ENCODE measurements at places on chromosomes 12 and 14. TPM values are rescaled to one million over a fixed set of nuclear protein-coding genes. Genes with fewer than 3 reads are reported as not detected.

DNA sequence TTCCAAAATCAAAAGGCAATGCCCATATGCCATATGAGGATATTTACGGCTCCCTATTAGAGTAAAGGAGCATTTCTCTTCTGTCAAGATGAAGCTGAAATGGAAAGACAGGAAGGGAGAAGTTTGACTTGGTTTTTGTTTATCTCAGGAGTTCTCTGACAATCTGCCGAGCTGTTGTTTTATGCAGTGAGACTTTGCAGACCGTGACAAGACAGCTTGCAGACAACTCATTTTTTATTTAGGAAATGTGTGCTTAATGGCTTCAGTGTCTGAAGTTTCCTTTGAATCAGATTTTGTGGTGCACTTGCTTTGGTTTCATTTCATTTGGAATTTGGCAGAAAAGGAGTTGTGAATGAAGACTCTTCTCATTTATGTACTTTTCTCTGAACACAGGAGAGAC is 145.4 kb downstream of the C12orf50 start:
- no peak for DNase-seq

- no peak for DNase-seq
Measured at GRCh38 chr14:72024043-72024407, 91.8 kb downstream of the RGS6 start.

The KRT74 gene
- not detected for total RNA-seq

DNA sequence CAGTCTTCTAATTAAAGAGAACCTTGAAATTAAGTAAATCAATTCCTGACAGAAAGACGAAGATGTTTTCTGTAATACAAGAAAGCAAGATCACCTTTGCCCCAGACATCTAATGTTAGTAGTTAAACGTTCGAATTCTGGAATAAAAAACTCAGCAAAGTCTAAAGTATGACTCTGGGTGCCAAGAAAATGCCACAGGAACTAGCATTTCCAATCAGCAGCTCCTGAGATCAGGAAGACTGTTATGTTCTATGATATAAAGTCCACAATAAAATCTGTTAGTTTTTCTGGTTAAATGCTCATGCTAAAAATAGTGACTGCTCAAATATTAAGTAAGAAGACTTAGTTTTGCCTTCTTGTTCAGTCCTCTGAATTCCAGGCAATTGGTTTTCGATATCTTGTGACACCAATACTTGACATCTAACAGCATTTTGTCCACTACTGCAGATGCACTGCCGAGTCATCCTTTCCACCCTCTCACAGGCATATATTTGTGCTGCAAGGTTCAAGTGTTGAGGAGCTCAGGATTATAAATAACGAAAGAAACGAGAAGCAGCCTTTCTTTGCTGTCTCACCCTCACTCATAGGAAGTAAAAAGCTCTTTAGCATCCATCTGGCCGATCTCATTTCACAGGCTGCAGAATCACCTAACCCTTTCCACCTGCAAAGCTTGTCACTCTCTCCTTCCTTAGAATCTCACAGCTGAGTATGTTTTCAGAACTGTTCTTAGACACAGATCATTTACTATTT is 32.0 kb downstream of the SSH1 start:
- no peak for DNase-seq

The OVCH1 gene
- not detected for total RNA-seq

DNA sequence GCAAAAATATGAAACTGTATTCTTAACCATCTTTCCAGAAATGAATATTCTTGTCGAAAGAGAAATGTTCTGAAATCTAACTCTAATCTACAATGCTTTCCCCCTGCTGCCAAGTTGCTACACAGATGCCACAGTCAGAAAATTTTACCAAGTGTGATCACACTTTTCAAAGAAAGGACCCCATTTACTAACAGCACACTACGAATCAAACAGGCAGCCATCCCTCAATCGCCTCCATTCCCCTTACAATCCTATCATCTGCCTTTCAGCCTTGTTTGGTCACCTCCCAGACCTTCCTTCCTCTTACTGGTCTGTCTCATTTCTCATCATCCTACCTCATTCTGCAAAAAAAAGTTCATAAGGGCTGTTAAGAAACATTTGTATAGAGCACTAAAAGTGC is 190.1 kb downstream of the MED13L start:
- DNase-seq = no peak

The TMEM121 gene
- total RNA-seq = 3.1 TPM

GRCh38 chr12:103028881-103029639 is 71.6 kb downstream of the ASCL1 start:
- no peak for DNase-seq

DNA sequence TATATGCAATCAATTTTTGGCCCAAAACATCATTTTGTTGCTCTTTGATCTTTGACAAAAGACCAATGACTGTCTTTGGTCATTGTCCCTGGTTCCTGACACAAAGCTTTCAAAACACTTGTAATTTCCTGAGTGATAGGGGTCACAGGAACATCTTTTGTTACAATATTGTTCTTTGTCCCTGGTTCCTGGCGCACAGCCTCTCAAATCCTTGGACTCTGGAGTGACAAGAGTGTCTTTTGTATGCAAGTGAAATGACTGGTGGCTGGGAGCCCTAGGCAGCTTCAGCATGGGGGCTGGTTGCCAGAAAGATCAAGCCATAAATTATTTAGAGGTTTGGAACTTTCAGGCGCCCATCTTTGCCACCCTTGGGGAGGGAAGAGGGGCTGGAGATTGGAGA is 53.9 kb downstream of the DNAH10 start:
- DNase-seq = no peak

The ARHGAP9 gene
- total RNA-seq = 4.1 TPM

GRCh38 chr12:662566-663292 is 516 bp downstream of the NINJ2 start:
- DNase-seq = no peak

DNA sequence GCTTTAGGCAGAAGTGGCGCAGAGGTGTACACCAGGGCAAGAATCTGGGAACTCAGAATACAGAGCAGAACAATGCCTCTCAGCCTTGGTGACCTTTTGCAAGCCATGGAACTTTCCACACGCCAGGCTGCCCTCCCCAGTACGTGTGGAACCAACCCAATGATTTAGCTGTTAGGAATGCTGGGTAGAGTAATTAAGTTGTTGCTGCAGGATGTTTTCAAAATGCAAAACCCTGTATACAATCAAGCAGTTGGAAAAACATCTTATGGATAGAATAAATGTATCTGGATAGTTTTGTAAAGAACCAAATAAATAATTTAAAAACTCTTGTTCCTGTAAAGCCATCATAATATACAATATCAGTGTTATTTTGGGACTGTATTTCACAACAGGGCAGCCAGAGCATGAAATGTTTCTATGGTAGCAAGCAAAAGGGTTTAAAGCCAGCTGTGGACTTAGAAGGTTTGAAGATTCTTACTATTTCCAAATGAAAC is 19.4 kb downstream of the PPP1R36 start:
- peak; percentile 70 for DNase-seq

GRCh38 chr14:54301359-54301758 is 95.4 kb upstream of the CDKN3 start:
- DNase-seq = no peak

DNA sequence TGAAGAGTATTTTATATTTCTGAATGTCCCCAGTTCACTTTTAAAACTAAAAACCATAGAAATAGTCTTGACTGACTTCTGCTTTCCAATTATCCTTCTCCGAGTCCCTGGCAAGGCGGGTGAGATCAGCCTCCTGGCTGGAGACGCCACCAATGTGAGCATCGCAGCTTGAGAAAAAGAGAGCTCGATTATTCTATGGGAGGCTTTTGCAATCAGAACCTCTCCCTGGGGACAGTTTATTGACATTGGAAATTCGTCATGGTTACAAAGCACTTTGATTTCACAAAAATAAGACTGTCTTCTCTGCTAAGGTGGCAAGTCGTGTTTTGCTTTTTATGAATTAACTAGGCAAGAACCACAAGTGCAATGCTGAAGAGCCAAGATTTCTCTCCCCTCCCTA is 23.6 kb upstream of the GPHB5 start:
- no peak for DNase-seq

The LRRC10 gene
- total RNA-seq = 40.5 TPM

GRCh38 chr14:105453847-105454246 is 20.8 kb upstream of the CRIP2 start:
- no peak for DNase-seq

GRCh38 chr12:90075685-90076084 is 367.0 kb upstream of the ATP2B1 start:
- DNase-seq = no peak

The RDH5 gene
- total RNA-seq = 10.1 TPM

The FRMD6 gene
- 7.4 TPM for total RNA-seq

DNA sequence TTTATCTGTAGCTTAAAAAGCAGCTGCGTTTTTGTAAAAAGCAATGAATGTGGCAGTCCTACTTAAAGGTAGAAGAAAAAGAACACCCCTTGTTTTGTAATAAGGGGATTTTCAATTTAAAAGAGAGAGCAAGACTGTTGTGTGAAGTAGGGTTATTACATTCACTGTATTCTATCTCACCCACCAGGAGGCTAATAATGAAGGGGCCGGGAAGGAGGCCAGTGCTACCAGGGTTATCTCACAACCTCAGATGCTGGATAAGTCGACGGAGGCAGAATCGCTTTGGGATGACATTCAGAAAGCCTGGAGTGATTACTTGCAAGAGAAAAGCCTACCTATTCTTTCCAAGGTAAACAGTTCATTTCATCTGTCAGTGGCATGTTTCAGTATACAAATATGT is 97.7 kb downstream of the RMST start:
- DNase-seq = no peak

- DNase-seq = no peak
Measured at GRCh38 chr12:91902860-91903683, 242.6 kb downstream of the BTG1 start.

GRCh38 chr12:69616025-69616424 is 5.3 kb upstream of the LRRC10 start:
- no peak for DNase-seq

DNA sequence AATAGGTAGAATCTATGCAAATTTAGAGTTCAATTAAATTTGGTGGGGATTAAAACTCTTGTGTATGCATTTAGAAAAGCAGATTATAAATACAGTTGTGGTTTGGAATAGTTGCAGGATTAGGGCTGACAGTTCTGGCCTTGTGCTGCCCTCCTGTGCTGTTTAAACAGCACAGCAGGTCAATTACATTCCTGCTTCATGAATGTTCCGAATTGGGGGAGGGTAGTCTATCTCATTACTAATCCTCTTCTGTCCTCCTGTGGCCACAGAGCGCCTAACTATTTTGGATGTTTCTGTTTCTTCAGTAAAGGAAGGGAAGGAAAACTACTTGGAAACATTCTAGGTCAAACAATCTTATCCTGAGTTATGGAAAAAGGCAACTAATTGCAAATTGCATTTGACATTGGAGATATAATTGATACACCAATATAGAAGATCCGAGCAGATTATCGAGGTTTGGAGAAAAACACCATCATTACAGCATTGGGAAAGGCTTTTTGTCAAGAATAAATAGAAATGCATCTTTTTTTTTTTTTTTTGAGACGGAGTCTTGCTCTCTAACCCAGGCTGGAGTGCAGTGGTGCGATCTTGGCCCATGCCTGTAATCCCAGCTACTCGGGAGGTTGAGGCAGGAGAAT is 8.7 kb upstream of the GPR19 start:
- DNase-seq = no peak

The EPS8 gene
- total RNA-seq = 17.5 TPM

The FAM222A gene
- total RNA-seq = 25.0 TPM

- DNase-seq = no peak
Measured at GRCh38 chr12:106481246-106481645, 101.6 kb upstream of the RFX4 start.

DNA sequence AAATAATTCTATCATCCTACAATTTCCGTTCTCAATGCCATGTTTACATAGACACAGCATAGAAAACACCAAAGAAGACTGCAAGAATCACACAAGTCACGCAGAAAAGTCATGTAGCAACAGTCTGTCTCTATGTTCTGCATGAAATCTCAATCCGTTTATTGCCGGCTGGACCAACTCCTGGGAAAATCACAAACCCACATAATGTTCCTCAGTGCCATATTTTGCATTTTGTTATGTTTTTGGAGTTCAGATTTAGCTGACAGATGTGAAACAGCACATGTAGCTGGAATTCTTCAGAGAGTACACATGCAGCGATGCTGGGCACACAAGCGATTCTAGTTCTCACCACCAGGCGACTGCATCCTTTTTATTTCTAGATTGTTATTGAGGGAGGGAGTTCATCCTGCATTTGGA is 193.1 kb downstream of the APAF1 start:
- no peak for DNase-seq

The TAS2R8 gene
- not detected for total RNA-seq

The CIROP gene
- total RNA-seq = not detected

The CLECL1 gene
- total RNA-seq = not detected

The ESRRB gene
- 2.2 TPM for total RNA-seq

- no peak for DNase-seq
Measured at GRCh38 chr12:102480406-102480805, at the start of gene IGF1. Gene IGF1 (minus strand): TSS chr12:102480563. CDS start chr12:102480381, 182 bp downstream.

DNA sequence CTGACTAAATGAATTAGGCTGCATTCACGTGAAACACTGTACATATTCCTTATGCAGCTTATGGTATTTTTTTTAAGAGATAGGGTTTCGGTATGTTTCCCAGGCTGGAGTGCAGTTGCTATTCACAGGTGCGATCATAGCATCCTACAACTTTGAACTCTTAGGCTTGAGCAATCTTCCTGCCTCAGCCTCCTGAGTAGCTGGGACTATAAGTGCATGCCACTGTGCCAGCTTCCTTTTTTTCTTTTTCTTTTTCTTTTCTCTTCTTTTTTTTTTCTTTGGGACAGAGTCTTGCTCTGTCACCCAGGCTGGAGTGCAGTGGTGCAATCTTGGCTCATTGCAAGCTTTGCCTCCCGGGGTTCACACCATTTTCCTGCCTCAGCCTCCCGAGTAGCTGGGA is 35.8 kb upstream of the SPPL3 start:
- DNase-seq = no peak

DNA sequence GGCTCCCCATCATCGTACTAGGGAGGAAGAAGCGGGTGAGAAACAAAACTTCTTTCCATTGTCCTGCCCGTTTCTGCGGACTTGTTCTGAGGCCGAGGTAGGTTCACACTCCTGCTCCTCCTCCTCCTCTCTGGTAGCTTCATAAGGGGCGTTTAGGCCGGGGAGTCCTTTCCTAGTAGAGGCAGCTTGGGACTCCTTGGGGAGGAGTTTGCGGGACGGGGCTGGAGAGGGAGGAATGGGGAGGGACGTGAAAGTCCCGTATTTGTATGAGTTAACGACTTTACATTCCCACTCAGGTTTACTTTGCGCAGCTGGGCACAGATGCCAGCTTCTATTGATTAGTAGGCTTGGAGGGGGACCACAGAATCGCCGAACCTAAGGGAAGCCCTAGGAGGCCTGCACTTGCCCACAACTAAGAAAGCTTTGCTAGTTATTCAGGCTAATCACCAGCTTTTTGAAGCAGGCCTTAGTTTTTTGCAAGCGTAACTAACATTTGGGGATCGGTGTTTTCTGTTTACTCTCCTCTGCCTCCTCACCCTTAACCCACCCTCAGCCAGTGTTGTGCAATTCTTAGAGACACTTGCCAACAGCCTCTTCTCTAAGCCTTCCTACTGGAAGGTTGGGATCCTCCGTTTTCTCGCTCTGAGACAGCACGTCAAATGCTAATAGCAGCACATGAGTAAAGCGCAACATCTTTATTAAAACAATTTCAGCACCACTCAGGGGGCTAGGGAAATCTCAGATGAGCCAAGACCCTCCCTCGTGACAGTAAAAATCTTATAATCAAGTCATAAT is 499 bp downstream of the RNASE4 start:
- no peak for DNase-seq

- no peak for DNase-seq
Measured at GRCh38 chr12:114669401-114670290, 14.3 kb downstream of the TBX3 start.

The IRF9 gene
- 24.0 TPM for total RNA-seq

Measured in Right ventricle myocardium superior (tissue), 1 donor.